ENCODE measurements at places on chromosomes 3 and 15.

GRCh38 chr15:27059610-27060202, 88.7 kb downstream of the GABRG3 start:
- DNase-seq: peak; percentile 19

- DNase-seq: no peak
These were observed 109.0 kb downstream of the SAMMSON start for GRCh38 chr3:70108546-70108945.

DNA sequence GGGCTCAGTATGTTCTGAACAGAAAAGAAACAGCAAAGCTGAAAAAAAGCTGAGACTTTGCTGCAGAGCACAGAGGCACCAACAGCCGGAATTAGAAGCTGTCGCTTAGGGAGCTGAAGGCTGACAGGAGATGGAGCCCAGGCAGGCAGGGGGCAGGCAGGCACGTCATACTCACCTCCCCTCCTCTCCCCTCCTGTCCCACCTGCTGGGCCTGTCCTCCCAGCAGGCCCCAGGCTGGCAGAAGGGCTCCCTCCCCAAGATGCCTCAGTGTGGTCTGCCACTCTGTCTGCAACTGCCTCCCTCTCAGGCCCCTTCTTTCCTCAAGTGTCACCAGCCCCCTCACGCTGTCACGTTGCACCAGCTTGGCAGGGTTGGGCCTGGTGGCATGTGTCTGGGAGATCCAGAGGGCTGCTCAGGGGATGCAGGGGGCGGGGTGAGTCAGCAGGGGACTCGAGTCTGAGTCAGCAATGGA, 3.2 kb upstream of the ANKRD63 start:
- DNase-seq: no peak

DNA sequence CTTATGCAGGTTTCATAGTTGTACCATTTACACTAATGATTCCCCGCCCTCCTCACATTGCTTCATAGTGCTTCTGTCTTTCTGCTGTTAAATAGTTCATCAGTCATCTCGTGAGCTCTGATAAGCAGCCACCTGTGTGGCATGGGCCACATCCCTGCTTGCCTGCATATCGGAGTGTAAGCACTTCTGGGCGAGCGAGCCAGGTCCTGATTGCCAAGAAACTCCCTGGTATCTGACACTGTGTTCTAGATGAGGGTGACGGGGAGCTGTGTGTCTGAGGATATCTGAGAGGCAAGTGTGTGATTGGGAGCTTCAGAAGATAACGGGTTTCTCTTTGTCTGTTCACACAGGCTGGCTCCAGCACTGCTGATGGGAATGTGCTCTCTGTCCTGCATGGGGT, 130.6 kb downstream of the LRIG1 start:
- DNase-seq: no peak

- no peak for DNase-seq
These were observed 60.1 kb upstream of the AP4E1 start for GRCh38 chr15:50848349-50848748.

- no peak for DNase-seq
These were observed 216.3 kb upstream of the ARPP21 start for GRCh38 chr3:35422836-35423601.

DNA sequence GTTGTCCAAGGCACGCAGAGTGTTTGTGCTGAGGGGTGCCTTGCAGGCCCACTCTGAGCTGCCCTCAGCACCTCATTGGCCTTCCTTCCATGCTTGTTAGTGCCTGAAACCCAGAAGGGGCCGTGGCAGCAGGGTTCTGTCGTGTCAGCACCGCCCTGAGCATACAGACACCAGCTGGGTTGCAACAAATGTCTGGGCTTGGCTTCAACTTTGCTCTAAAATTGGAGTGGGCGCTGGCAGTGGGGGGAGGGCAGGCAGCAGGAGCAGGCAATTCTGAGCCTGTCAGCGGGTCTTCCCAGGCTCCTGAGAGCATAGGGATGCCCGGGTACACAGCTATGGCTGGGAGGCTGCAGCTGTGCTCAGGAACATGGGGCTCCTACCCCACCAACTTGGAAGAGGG, 464.3 kb downstream of the EPHA3 start:
- DNase-seq: no peak

GRCh38 chr3:151155409-151156128, 47.4 kb downstream of the GPR171 start:
- no peak for DNase-seq
